Fibroblast of skin of scalp (primary cell): ENCODE measurements at places on chromosomes 3 and 15.

DNA sequence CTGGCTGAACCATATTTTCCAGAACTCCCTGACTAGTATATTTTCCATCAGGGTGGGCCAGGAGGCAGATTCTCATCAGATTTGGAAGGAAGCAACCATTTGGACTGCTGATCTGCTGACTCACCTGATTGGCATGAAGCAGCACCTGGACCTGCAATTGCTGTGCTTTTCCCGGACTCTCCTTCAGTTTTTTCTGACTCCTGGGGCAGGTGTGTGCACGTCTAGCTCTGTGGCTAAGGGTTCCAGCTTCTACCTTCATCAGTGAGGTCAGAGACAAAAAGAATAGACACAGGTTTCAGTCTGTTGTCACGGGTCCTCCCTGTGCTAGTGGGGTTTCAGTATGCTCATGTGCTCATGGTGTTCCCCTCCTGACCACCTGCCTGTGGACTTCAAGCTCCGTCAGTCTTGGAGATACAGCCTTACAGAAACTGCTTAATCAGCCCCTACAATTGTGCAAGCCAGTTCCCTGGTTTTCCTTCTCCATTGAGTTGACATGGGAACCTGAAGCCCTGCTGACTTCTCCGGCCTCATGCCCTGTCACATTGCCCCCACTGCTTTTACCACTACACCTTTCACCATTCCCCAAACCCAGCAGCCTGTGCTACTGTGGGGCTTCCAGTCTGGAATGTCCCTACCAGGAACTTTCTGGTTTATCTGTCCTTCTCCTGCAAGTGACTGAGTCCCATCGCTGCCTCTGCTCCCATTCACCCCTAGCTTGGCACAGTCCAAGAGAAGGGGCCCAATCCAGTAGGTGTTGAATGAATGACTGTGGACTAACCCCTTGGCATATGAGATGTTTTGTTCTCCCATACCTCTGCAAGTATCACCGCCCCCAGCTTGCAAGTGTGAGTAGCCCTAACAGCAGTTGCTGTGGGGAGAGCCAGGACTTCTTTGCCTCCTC is 31.7 kb downstream of the HMCES start:
- DNase-seq = no peak

DNA sequence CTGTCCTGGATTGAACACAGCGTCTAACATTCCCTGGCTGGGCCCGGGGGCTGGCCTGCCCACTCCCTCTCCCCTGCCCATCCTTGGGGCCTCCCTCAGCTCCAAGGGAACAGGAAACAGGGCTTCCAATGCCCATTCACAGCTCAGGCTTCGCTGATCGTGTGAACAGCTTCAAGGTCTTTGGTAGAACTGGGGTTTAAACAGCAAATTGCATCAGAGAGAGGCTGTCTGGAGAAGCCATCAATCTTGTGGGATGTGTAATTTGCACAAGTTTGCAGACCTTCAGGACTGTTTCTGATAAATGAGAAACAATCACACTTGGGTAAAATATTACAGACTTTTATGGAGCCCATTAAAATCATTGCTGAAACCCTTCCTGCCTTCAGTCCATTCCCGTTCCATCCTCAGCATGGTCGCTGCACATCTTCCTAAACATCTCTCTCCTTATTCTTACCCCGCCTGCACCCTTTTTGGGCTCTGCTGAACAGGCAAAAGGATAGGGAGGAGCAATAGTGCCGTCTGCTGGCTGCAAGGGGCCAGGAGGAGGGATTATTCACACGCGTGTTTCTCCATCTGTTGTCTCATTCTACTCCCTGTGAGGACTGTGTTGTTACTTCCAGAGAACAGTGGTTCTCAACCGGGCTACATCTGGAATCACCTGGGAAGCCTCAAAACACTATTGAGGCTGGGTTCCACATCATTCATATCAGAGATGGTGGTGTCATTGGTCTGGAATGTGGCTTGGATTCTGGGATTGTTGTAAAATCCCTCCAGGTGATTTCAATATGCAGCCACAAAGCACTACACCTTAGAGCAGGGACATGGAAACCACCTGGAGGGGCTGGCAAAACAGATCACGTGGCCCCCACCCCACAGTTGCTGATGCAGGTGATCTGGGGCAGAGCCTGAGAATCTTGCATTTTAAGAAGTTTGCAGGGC is 116.3 kb downstream of the CLSTN2 start:
- DNase-seq = no peak

DNA sequence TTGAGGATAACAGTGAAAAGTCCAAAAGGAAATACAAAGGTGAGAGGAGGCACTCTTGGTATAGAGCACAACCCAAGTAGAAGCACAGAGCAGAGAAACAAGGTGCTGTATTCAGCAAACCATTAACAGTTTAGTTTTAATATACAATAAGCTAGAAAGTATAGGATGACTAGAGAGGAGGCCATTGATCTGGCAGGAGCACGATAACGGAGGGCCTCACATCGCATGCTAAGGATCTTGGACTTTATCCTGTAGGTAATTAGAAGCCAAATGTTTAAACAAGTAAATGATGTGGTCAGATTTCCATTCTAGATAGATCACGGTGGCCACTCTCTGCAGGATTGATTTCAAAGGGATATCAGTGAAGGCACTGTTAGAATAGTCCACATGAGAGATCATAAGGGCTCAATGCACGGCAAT is 935.0 kb downstream of the ROBO1 start:
- DNase-seq = no peak

GRCh38 chr3:34890247-34890646 is 749.1 kb upstream of the ARPP21 start:
- no peak for DNase-seq

DNA sequence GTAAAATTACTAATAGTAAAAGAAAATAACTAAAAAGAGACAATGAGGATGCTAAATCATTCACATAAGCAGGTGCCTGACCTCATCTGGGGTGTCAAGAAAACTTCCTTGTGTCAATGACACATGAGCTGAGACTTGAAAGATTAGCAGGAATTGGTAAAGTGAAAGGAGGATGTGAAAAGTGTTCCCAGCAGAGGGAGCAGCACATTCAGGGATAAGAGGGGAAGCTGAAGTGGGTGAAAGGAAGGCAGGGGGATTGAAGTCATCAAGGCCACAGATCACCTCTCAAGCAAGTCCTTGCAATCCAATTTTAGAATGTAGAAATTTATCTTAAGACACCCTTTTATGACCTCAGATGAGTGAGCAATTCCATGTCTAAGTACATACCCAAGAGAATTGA is 60.2 kb upstream of the ACP3 start:
- peak; percentile 45 for DNase-seq

GRCh38 chr15:87633525-87633924 is 623.0 kb downstream of the NTRK3 start:
- DNase-seq = no peak

DNA sequence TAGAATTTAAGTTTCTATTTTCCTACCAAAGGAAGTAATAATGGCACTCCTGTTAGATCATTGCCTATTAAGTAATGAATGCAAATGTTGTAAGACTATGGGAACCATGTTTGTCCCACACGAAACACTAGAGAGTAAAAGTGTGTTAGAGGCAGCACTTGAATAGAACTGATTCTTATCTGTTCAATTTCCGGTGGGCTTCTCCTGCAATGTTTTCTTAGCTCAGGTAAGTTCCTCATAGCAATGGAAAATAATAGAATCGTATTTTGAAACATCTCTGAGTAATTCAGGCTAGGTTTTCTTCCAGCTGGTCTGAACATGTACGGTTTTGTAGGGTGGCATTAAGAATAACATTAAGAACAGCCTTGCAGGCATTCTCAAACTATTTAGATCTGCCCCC is 145.3 kb upstream of the LIPC start:
- DNase-seq = no peak

DNA sequence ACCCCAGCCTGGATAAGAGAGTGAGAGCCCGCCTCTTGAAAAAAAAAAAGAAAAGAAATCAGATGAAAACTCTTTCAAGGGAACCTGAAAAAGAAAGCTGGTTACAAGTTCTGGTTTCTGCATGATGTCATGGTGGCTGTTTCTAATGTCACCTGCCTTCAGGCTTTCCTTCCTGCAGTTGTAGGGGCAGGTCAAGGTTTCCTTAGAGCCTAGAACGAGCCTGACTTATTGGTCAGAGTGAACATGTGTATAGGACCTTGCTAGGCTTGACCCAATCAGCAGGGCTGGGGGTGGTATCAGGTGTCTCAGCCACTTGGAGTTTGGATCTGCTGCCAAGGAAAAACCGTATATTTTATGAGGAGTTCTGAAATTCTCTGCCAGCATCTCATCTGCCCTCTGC is 3.8 kb downstream of the IVD start:
- DNase-seq = no peak

DNA sequence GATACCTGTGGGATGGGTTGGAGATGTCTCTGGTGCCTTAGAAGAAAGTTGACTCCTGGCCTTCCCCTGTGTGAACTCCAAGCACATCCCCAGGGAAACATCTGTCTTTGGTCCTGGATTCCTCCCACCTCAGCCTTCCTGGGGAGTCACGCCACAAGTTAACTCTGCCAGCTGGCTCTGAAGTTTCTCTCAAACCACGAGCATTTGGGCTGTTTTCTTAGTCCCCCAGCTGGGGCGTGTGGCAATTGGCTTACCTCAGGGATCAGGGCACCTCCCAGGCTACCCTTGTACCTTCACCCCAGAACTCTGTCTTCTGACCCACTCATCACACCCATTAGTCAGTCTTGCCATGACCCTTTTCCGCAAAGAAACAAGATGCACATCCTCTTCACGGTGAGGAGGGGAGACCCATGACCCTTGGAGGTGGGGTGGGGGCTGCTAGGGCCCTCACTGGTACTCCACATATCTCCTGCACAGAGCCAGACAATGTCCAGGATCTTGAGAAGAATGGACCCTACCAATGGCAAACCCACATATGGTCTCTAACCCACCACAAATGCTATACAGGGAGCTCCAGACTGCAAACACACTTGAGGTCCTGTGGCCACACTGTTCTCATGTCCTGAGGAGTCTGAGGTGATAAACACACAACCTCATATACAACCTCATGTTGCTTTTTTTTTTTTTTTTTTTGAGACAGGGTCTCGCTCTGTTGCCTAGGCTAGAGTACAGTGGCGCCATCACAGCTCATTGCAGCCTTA is 3.9 kb downstream of the NEIL1 start:
- no peak for DNase-seq

- DNase-seq = no peak
These were observed 36.3 kb downstream of the SLC27A2 start for GRCh38 chr15:50218291-50218690.

DNA sequence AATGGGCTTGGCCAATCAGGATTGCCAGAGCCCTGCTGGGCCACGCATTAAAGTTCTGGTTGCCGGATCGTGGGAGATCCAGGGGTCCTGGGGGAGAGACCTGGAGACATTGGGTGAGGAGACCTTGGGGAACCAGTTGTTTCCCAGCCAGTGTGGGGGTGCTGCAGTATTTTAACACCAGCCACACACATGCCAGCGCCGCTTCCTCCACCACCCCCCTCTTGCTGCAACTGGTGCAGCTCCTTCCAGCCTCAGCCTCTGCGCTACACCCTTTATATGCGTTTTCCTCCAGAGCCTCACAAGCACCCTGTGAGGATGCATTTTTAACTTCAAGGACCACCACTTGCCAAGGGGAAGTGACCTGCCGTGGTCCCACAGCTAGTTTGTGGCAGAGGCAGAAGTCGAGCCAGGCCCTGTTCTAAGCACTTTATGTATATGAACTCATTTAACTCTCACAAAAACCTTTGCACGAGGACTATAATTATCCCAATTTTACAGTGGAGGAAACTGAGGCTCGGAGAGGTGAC is 29.4 kb upstream of the GRIP2 start:
- no peak for DNase-seq

GRCh38 chr3:172312001-172312400 is 136.3 kb downstream of the GHSR start:
- peak; percentile 38 for DNase-seq

DNA sequence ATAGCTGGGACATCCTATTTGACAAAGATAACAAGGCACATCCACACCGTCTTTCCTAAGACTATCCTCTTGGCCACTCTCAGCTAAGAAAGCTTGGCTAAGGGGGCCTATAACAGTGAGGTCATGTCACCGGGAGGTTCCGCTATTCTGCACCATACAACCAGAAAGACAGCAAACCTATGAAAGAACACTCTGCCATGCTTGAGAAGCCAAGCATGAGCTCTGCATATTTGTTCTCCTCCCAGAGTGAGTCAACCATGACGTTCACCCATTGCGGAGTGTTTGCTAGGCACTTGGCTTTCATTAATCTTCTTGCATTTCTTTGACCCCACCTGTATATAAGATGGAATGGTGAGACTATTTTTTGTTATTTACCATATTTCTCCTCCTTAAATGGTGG is 141.2 kb downstream of the GMNC start:
- DNase-seq = no peak

GRCh38 chr15:41648097-41648496 is 12.1 kb upstream of the MGA start:
- no peak for DNase-seq
